ENCODE measurements at places on chromosomes 11 and 22.

- no peak for DNase-seq
Measured at GRCh38 chr22:45918459-45919370, 58.2 kb downstream of the WNT7B start.

DNA sequence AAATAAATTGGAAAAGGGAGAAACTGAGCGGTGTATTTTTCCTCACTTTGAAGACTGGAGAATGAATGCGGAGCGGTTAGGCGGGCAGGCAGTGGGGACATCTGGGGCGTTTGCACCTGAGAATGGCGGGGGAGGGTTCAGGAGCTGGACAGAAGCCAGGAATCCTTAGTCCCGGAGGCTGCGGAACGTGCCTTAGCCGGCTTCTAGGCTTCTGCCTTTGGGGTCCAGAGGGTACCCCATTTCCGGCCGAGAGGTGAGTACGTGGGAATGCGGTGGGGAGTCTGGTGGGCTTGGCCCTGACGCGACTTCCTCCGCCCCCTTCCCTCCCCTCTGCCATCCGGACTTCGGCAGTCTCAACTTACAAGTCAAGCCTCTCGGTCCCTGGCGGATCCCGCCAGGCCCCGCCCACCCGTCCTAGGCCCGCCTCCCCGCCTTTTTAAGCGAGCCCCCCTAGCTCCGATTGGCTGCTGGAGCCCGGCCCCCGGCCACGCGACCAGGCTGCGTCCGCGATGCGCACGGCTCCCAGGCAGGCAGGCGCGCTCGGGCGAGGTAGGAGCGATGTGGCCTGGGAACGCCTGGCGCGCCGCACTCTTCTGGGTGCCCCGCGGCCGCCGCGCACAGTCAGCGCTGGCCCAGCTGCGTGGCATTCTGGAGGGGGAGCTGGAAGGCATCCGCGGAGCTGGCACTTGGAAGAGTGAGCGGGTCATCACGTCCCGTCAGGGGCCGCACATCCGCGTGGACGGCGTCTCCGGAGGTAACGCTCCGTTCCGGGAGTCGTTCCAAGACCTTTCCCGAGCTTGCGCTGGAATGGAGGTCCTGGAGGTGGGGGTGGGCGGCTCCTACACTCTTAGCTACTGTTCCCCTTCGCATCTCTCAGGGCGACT is at the start of gene GCAT:
TSS of gene GCAT (plus strand) at position 525 of the 884 bp plus-strand sequence. CDS start at position 559, 34 bp downstream.
- DNase-seq = peak; percentile 88

GRCh38 chr11:84905411-84905810 is 721.7 kb downstream of the DLG2 start:
- no peak for DNase-seq

DNA sequence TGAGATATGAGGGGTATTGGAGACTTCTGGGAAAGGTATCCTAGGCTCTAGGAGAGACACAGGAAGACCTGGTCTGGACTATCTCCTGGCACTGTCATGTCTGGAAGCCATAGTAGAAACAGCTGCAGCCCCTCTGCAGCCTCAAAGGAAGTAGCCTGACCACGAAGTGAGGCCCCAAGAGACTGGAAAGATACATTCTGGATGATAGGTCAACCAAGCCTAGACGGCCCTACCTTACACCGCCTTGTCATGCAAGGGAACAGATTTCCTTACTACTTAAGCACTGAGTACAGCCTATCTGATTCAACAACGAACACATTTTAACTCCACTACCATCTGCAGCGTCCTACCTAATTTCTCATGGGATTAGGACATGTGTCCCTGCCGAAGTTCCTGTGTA is 31.1 kb downstream of the UQCR10 start:
- no peak for DNase-seq

DNA sequence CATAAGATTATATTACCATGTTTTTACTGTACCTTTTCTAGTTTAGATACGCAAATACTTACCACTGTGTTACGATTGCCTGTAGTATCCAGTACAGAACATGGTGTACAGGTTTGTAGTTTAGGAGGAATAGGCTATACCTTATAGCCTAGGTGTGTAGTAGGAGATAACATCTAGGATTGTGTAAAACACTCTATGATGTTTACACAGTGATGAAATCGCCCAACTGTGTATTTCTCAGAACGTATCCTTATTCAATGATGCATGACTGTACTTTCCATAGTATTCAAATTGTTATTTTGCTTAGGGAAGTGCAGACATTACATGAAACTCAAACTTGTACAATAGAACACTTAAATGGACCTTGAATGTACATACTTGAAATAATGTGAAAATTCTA is 188.1 kb upstream of the PDGFD start:
- no peak for DNase-seq

- no peak for DNase-seq
Measured at GRCh38 chr11:69444381-69445130, 36.9 kb upstream of the LINC01488 start.

DNA sequence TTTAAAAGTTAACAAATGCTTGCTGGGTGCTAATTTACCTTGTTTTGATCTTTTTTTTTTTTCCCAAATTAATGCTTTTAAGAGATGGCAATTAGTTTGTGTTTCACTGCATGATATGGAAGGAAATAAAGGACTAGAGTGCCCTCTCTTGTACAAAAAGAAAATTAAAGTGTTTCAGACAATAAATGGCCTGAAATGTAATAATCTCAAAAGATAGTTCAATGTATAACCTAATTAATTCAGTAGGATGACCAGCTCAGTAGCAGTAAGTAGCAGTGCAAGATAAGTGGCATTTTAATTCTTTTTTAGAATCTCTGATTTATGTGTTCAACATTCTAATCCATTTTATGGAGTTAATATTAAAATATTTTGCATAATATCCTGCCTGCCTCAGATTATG is 39.9 kb upstream of the MYO18B start:
- DNase-seq = no peak

- peak; percentile 28 for DNase-seq
Measured at GRCh38 chr22:24141586-24141985, 39.7 kb upstream of the SUSD2 start.

- no peak for DNase-seq
Measured at GRCh38 chr22:30541961-30542810, 4.4 kb downstream of the SEC14L6 start.

DNA sequence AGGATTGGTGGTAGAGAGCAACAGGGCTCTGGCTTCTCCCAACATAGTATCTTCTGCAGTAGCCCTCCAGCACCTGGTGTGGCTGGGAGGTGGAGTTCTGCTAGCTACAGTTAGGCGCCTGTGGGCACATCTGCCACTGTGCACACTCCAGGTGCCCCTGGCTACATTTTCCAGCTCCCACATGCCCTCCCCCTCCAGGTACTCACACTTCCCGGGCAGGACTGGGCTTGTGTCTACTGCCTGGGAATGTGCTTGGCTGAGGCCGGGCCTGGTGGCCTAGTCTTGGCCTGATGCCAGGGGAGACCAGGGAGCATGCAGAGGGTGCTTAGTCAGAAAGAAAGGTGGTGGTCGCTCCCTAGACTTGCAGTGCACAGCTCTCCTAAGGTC is 15.8 kb downstream of the PHLDB1 start:
- no peak for DNase-seq

Data from activated naive CD4-positive, alpha-beta T cell treated with Interleukin-2 at 50 U/mL for 16 hours (primary cell).